ENCODE measurements at places on chromosomes 5 and 9. TPM values are rescaled to one million over a fixed set of nuclear protein-coding genes. Genes with fewer than 3 reads are reported as not detected.

- DNase-seq = no peak
Measured at GRCh38 chr9:86369810-86370209, 15.6 kb upstream of the TUT7 start.

The MCIDAS gene
- 0.56 TPM for total RNA-seq

DNA sequence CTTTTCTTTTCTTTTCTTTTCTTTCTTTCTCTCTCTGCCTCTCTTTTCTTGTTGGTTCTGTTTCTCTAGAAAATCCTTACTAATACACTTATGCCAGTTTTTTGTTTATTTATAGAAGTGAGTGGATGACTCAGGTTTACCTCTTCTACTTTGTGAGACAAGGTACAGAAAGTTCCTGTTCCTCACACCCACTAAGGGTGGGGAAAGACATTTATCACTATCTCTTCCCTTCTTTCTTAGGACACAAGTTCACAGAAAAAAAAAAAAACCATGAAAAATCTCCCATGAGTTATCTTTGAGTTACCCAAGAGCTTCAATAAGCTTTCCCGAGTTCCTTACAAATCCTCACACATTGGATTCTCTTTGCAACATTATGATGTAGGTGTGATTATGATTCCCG, 60.9 kb upstream of the CD180 start:
- DNase-seq = no peak

The PALM2AKAP2 gene
- total RNA-seq = 26.2 TPM

GRCh38 chr5:111447822-111448221, 64.5 kb downstream of the STARD4 start:
- no peak for DNase-seq

- no peak for DNase-seq
Measured at GRCh38 chr5:122846051-122846550, 688 bp downstream of the SNX24 start.

DNA sequence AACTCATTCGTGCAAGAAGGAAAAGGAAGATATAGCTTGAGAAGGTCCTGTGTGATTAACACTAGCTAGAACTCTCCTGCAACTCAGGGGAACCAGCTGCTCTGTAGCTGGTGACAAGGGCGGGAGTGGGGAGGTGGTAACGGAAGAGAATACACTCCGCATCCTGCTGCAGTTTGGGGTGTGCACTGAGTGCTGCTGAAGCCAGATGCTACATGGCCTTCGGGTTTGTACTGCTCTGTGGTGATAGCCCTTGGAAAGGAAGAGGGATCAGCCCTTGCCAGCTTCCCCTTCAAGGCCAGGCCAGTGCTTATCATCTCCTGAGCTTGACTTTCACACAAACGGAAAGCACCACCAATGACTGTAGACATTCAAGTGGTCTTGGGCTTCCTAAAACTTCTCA, 34.3 kb downstream of the FRMD3 start:
- DNase-seq = no peak

The ANKRD55 gene
- 0.41 TPM for total RNA-seq

DNA sequence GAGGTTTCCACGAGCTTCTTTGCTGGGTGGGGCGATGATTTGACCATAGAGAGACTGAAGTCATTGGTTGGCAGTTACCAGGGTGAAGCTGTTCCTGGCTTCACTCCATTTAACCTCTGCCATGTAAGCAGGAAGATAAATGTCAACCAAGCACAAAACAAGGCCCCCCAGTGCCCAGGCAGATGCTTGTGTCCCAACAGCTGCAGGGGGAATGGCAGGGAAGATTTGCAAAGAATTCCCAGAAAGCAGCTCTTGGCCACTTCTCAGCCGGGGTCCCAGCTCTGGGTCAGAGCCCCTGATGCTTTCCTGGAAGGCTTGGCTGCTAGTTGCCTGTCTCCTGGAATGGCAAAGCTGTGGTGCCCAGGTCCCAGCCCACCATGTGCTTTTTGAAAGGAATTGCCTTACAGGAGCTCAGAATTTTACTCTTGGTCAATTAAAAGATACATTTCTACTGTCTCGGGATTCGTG, 383.4 kb downstream of the ENC1 start:
- no peak for DNase-seq

- DNase-seq = no peak
Measured at GRCh38 chr5:74294231-74294705, 346.3 kb downstream of the ENC1 start.

DNA sequence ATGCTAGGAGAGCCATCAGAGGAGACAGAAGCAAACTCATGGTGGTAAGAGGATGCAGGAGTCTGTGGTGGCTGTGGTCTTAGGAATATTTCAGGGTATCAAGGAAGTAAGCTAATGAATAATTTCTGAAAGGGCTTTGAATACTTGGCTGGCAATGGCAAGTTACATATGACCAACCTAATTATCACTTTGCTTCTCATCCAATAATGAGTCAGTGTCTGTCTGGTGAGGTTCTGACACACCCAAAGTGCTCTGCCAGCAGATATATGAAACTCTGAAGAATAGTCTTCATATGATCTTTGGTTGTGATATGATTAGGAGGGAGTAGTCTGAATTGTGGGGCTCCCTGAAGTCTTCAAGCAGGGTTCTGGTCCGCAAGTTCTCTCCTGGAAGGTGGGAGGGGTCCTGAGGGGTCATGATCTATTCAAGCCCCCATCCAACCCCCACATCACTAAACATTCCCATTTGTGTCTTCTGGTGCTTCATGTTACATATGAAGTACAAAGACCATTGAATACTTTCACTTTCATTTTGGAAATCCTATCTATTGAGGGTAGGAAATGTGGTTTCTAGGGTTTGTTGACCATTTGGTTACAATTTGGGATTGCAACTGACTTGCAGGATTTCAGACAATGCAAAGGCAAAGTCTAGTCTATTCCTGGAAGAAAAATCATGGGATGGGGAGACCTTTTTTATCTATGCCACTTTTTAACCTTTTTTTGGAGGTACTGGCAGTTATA, 199.9 kb upstream of the CDKN2B start:
- DNase-seq = no peak

DNA sequence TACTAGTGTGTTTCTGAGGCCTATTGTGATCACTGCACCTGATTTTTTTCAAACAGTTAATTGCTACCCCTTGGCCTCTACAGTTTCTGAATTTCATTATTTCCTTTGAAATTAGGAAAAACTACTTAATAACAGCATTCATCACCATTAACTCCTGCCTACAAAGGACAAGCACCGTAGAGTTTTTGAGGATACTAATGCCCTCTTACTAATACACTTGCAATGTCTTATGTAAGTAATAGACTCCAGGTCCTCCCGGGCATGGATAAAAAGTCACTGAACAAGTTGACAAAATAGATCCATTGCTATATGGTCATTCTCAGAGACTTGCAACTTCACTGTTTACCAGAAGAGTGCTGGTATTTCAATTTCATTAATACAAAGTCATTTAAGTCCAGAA, 1172.5 kb downstream of the CDH12 start:
- no peak for DNase-seq

The CMYA5 gene
- 2.0 TPM for total RNA-seq

The FABP6 gene
- total RNA-seq = 4.9 TPM

DNA sequence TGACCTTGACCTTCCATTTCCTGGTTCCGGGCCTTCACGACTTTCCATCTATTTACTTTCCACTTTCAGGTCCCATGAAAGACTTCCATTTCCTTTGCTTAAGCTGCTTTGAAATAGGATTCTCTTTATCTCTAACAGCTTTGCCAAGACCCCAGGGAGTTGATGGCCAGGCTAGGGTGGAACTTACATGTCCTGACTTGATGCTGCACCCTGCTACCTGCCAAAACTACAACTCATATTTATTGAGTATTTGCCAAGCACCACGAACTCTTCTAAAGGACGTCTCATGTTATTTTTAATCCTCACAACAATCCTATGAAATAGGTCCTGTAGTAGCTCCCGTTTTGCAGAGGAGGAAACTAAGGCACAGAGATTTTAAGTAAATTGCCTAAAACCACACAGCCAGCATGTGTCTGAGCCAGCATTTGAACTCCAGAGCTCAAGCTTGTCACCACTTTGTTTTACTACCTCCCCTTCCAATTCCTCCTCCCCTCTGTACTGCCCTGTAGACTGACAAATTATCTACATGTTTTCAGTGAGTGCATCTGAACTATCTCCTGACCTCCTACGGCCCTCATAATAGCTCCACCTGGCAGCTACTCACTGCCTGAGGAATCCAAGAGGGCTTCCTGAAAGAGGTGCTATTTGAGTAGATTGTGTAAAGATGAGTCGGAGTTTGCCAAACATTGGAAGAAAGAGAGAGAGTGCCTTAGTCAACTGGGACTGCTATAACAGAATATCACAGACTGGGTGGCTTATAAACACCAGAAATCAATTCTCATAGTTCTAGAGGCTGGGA, 38.4 kb upstream of the SMIM23 start:
- DNase-seq = no peak

- no peak for DNase-seq
Measured at GRCh38 chr5:1541702-1542400, 18.1 kb upstream of the LPCAT1 start.

DNA sequence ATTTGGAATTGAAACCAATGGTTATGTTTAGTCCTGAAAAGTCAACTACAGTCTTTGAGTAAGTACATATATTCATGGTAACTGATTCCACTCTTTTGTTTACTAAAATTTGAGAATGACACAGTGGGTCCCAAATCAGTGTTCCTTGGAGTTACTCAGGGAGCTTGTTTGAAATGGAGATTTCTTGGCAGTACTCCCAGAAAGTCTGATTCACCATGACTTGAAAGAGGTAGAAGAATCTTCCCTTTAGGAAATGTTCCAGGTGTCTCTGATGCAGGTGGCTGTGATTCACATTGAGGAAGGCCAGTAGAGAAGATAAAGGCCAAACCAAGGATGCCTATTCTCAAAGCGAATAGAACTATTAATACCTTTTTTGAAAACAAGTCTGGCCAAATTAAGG, 1078.3 kb downstream of the CDH12 start:
- no peak for DNase-seq

GRCh38 chr9:127809540-127810377, 7.1 kb downstream of the FPGS start:
- peak; percentile 71 for DNase-seq

The ABO gene
- total RNA-seq = 25.0 TPM

The SYK gene
- total RNA-seq = 88.9 TPM

GRCh38 chr5:88634014-88634413, 249.0 kb downstream of the MEF2C start:
- no peak for DNase-seq

The BARHL1 gene
- not detected for total RNA-seq

- DNase-seq = no peak
Measured at GRCh38 chr9:75953218-75953617, 62.7 kb downstream of the PCSK5 start.

DNA sequence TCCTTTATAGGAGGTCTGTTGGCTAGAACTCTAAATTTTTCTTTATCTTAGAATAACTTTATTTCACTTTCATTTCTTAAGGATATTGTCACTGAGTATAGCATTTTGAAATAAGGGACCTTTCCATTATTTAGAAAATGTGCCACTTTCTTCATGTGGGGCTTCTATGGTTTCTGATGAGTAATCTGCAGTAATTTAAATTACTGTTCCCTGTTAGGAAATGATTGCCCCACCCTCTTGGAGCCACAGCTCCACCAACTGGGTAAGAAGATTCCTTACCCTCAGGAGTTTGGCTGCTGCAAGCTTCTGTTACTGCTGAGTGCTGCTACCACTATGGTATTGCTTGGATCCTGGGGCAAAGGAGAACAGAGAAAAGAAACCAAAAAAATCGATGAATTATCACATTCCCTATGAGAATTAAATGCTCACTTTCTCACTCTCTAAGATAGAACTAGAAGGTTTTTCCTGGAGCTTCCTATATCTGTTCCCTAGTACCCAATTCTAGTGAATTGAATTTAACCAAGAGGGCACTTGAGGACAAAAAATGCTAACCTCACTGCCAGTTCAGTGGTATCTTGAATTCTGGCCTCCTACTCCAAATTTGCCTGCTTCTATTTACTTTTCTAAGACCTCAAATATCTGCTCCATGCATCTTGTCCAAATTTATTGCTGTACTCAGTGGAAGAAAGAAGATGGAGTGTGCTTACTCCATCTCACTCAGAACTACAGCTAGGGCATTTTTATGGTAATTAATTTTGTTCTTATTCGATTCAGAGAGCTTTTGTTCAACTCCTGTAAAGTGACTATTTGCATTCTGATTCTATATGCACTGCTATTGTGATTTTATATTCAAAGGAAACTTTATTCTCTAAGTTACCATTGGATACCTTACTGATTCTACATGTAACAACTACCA, 2111.3 kb downstream of the MAT2B start:
- no peak for DNase-seq

GRCh38 chr9:28082671-28083070, 509.4 kb upstream of the C9orf72 start:
- DNase-seq = no peak

The DDX4 gene
- total RNA-seq = not detected

GRCh38 chr5:150057996-150058395, 28.4 kb downstream of the CSF1R start:
- no peak for DNase-seq

DNA sequence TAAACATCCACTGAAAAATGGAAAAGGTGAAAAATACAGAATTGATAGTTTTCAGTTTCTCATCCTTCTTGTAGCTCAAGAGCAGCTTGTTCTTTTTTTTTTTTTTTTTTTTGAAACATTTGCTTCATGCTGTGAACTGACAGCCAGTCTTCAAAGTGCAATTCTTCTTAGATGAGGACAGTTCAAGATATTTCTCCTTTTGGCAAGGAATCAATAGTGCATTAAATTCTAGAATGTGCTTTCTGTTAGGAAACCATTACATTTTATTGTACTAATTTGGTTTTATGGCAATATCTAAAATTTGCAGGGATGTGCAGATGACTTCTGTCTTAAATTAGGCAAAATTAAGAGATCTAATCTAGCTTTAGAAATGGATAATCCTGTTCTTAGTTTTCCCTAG, 969.3 kb upstream of the ACO1 start:
- no peak for DNase-seq

DNA sequence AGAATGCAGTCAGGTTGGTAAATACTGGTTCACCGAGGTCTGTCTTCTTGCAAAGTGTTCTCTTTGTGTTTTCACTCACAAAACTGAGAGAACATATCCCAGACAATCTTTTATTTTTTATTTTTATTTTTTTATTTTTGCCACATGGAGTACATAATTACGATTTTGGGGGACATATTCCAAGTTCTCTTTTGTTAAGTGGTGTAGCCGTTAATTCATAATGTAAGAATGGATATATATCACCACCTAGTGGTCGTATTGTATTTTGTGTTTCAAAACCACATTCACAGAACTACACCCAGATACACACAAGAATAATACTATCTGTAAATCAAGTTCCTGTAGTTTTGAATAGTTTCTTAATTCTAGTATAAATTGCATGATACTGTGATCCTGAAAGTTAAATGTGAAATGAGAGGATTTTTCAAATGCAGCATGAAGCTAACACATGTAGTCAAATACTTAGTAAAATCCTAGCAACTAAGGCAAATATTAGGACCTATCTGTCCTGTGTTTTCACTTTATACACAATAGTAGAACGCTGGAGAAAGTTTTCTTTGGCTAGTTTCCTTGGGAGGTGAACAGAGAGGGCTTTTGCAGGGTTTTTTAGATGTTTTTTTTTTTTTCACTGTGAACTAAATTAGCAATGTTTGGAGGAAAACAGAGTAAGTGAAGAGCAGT, 92.7 kb downstream of the VCAN start:
- no peak for DNase-seq

GRCh38 chr9:76886318-76886717, 19.6 kb downstream of the PRUNE2 start:
- no peak for DNase-seq

The ZNF879 gene
- 7.3 TPM for total RNA-seq

GRCh38 chr5:134626369-134627014, 6.1 kb downstream of the SAR1B start:
- DNase-seq = no peak
